ENCODE measurements at places on chromosomes 7 and 10.

GRCh38 chr10:27355918-27356573 is 115.4 kb upstream of the ACBD5 start:
- DNase-seq, result no peak

DNA sequence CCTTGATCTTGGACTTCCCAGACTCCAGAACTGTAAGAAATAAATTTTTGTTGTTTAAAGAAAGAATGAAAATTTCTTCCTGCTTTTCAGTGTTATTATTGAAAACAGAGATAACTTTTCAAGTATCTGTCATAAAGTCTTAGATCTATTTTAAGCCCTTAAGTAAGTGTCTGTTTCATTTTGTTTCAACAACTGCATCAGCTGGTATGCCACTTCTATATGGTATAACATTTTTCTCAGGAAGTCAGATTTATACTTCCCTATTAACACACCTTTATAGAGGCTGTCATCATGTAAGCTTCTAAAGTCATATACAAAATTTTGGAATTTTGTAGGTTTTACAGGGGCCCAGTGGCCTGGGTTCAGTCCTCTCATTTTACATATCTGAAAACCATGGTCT is 24.4 kb downstream of the RALA start:
- no peak for DNase-seq

- DNase-seq, result no peak
Observed at GRCh38 chr10:127013691-127014473, 108.7 kb downstream of the DOCK1 start.

GRCh38 chr7:45106-46090 is 147.0 kb upstream of the FAM20C start:
- no peak for DNase-seq

DNA sequence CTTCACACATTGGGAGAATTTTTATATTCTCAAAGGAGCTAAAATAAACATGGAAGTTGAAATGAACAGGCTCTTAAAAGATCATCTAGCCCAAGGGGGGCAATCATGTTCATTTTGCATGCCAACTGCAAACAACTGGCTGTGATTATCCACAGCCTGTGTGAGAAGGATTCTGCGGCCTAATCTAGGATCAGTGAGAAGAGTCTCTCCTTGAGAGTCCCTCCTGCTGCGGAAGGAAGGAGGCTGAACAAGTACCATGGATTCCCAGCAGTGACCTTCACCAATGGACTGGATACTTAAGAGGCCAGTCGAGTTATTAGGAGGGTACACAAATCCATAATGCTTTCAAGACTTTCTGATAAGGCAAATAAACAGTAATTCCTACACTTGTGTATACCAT is 76.7 kb downstream of the IGF2BP3 start:
- no peak for DNase-seq

DNA sequence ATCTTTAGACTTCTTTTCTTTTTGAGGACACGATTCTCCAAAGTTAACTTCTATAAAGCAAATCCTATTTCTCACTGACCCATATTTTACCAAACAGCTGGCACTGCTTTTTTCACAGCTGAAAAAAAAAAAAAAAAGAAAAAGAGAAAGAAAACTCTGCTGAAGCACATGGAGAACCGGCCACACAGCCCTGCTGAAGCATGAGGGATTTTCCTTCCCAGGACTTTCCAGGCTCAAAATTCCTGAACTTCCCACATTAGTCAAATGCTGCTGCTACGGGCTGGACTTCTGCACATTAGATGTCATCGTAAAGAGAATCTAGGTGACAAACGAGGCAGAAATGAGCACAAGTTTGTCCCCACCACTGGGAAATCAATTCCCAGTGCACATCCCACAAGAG is 25.2 kb downstream of the HIPK2 start:
- no peak for DNase-seq
